ENCODE measurements at places on chromosomes 16 and 17.

- DNase-seq = no peak
Observed at GRCh38 chr16:11060364-11060763, 116.0 kb downstream of the CLEC16A start.

DNA sequence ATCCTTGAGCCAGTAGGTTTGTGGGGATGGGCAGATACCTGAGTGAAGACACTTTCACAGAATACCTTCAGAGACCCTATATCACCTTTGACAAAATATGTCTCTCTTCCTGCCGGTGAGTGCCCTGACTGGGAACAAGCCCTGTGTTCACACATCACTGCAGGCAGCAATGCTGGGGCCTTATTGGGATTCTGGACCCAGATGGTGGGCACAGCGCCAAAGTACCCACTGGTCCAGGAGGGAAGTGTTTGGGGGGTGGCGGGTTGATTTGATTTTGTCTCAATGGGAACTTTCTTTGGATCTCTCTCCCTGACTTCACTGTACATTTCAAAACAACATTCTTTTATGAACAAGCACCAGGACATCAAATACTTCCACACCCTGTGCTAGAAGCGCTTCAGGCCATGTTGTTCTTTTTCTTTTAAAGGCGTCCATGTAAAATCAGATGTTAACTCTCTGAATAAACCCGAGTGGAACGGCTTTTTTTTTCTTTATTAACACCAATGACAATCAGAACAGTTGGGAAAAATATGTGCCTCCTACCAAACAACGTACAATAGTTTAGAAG, 62.4 kb upstream of the AKTIP start:
- DNase-seq = no peak

GRCh38 chr17:80513892-80514291, 30.7 kb upstream of the RPTOR start:
- peak; percentile 94 for DNase-seq

DNA sequence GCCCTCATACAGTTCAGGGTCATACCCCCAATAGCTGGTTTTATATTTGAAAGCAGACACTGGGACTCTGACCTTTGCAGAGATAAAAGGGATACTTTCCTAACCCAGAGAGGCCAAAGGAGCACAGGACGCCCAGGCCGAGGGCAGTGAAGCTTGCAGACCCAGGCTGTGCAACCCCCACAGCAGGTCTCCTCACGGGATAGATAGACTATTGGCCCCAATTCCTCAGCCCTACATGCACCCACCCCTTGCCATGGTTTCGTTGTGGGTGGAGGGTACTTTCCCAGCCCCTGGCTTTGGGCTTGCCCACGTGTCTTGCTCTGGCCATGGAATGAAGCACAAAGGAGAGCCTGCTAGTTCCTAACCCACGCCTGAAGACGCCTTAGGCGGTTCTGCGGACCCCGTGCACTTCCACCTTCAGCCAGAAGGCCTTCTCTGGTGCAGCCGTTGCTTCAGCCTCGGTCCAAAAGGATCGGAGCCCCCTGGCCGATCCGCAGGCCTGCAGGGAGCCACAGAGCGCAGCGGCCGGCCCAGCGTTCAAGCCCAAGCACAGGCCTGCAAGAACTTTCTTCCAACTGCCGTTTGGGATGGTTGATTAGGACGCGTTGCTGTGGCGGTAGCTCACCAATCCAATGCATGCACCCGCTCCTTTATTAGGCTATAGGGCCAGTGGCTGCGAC, 9.8 kb upstream of the BRCA1 start:
- no peak for DNase-seq

GRCh38 chr17:67107811-67108775, 63.7 kb downstream of the CACNG1 start:
- DNase-seq = no peak

- no peak for DNase-seq
Observed at GRCh38 chr16:75000481-75001081, 1.8 kb downstream of the ZNRF1 start.

DNA sequence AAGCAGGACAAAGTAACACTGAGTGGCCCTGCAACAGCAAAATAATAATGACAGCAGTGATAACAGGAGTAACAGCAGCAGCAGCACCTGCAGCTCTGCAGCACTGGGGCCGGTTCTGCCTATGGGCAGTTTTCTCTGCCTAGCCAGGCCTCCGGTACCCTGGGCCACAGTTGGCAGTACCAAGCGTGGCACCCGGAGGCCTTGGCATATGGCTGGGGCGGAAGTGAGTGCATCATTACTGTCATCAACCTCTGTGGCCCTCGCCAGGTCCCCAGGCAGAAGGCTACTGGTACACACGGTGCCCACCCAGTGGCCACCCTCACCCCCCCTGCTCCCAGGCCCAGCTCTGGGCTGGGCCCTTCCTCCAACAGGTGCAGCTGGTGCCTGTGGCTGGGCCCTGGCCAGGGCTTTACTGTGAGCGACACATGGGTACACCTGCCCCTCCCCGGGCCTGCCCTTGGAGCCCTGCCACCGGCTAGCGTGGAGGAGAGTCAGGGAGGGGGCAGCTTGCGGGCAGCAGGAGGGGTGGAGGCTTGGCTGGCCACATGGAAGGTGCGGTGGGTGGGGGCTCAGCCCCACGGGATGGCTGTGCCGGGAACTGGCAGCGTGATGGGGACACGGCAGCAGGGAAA, 3.0 kb downstream of the KCNJ12 start:
- no peak for DNase-seq

DNA sequence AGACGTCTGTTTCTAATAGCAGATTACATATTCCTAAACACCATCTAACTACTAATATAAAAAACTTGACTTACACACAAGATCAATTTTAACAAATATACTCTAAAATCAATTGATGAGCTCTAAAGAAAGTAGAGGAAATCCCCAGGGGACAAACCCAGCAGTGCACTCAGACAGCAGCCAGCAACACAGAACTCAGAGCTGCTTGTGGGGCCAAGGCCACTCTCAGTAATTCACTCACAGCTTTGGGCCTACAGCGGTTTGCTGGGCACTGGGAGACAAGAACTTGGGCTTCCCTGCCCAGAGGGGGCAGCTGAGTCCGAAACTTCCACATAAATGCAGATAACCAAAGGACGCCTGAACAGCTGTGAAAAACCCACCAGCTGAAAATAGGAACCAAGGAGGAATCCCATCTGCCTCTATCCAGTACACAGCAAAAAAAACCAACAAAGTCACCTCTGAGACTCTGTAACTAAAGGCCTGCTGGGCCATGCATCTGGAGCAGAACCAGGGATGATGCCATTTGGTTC, 21.4 kb downstream of the NPLOC4 start:
- no peak for DNase-seq

DNA sequence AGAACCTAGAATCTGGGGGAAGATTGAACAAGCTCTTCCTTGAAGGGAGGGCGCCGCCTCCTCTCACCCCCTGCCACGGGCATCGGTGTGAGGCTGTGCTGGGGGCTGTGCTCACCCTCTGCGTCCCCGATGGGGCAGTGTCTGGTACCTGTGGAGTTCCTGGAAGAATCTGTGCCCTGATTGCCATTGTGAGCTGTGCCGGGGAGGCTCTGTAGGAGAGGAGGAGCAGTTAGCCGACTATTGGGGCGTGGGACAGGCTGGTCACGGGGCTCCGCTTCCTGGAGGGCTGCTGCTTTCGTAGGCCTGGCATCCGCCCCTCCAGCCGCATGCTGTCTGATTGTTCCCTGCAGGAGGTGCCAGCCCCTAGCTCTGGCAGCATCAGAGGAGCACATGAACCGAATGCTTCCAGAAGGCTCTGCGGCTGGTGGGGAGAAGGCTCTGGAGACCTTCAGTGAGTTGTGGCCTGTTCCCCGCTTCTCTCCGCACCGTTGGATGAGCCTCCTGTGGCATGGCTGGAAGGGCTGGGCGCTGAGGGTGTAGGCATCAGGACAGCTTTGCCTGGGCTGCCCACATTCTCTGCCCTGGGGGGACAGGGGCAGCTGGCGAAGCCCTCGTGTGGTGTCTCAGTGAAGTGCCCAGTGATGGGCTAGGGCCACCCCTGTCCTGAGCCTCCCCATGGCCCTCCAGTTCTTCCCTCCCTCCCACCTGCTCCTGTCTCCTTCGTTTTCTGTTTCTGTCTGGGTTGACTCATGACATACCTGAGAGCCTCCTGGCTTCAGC, 86.9 kb downstream of the SEC14L1 start:
- DNase-seq = no peak

GRCh38 chr17:77466140-77466539, 325.4 kb downstream of the SEC14L1 start:
- no peak for DNase-seq

GRCh38 chr16:47136099-47136842, 7.5 kb downstream of the NETO2 start:
- no peak for DNase-seq

DNA sequence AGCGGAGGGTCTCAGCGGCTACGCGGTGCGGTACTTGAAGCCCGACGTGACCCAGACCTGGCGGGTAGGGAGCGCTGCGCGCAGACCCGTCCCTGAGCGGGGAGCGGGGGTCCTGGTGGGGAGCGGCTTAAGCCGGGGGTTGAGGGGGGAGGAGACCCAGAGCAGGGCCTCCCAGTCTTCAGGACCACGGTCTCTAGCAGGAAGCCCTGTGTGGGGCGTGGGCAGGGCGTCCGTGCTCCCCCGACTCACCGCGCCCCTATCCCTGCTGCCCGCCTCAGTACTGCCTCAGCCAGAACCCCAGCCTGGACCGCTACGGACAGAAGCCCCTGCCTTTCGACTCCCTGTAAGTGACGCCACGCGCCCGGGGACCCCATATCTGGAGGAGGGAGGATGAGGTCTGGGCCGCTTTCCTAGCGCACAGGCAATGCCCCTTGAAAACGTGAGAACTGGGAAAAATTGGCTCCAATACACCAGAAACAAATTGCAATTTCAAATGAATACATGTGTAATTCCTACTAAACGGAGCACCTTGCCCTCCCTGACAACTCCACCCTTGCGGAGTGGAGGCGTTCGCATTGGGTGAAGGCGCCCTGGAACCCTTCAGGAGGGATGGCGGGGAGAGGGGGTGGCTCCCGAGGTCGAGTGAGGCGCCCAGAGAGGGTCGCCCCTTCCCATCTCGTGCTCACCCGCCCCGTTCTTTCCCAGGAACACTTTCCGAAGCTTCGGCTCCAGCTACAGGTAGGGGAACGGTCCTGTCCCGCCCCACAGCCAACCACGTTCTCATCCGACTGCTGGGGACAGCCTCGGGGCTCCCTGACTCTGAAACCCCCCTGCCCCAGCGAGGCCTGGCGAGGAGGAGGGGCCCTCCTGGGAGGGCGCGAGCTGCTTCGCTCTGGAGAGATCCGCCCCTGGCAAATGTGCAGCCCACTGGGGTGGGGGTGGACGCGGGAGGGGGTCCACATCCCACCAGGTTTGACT, 14.6 kb upstream of the CNGB1 start:
- DNase-seq = no peak

DNA sequence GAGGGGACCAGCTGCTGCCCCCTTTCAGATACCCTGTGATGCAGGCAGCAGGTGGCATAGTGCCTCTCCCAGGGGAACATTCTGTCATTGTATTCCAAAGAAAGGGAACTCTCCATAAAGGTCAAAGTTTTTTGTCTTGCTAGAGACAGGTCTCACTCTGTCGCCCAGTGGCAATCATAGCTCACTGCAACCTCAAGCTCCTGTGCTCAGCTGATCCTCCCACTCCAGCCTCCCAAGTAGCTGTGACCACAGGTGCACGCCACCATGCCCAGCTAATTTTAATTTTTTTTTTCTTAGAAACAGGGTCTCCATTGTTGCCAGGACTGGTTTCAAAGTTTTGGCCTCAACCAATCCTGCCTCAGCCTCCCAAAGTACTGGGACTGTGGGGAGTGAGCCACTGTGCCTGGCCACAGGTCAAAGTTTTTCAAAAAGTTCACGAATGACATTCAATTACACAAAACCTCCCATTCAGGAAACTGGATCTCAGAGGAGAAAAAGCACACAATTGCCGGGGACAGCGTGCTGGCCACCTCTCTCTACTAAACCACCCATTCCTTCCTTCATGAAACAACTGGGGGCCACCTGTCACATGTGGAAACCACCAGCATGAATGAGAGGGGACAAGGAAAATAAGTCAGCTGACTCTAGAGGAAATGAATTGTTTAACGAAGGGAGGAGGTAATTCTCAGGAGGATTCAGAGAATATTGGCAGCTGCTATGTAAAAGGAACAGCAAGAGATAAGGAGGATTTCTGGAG, 80.0 kb downstream of the MARCHF10 start:
- DNase-seq = no peak

DNA sequence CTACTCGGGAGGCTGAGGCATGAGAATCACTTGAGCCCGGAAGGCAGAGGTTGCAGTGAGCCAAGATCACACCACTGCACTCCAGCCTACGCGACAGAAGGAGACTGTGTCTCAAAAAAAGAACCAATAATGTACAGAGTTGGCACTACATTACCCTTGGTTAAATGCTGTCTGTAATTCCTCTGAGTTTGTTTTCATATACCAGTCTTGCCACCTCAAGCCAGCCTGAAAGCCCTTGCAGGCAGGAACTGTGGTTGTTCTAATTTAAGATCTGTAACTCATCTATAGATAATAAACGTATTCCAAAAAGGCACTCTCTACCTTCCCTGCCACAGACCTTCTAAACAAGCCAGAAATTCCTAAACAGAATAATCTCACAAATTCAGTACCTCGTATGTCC, 4.3 kb upstream of the KANSL1 start:
- no peak for DNase-seq

DNA sequence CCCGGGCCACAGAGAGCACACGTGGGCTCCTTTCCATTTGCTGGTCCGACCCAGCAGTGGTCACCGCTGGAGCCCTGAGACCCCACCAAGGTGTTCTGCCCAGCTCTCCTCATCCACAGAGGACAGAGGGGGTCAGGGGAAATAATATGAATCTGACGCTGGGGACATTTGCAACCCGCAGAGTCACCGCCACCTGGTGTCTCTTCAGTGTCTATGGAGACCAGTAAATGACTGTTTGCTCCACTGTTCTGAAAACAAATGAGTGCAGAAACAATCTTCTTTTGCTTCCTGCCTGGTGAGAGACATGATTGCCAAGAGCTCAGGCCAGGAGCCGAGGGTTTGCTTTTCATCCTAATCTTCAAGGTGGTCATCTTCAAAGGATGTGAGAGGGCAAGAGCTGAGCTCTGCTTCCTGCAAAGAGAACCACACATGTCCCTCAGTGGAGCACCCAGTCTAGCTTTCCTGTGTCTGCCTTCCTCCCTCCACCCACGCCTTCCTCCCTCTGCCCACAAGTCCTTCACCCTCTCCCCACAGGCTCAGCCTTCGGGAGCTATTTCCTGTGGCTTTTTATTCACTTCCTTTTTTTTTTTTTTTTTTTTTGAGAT, 14.7 kb upstream of the KLHDC4 start:
- no peak for DNase-seq

DNA sequence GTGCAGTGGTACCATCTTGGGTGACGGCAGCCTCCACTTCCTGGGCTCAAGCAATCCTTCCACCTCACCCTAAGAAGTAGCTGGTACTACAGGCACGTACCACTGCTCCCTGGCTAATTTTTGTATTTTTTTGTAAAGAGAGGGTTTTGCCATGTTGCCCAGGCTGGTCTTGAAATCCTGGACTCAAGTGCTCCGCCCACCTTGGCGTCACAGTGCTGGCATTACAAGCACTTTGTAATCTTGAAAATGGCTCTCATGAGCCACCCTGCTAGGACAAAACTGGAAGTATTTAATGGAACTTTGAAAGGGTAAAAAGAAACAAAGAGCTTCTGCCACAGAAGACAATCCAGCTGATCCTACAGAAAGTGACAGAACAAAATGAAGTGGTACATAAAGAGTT, 9.2 kb downstream of the SUMO2 start:
- DNase-seq = no peak

Measured in hepatic stellate cell (primary cell).